Fibroblast of skin of left quadriceps (primary cell): ENCODE measurements at places on chromosomes 7 and 10.

DNA sequence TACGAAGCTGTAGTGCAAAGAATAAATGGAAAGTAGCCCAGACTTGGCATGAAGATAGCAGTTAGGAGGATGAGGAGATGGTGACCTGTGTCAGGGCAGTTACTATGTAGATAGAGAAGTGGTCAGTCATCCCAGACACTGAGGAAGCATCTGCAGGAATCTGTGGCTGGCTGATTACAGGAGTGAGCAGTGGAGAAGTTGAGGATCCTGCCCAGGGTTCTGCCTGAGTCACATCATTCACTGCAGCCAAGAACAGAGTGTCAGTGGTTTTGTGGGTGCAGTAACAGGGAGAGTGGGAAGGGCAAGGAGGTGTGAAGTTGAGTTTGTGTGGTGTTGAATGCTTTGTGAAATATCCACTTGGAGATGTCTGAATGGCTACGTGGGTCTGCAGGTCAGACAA lies 676.4 kb upstream of the NRP1 start:
- no peak for DNase-seq

DNA sequence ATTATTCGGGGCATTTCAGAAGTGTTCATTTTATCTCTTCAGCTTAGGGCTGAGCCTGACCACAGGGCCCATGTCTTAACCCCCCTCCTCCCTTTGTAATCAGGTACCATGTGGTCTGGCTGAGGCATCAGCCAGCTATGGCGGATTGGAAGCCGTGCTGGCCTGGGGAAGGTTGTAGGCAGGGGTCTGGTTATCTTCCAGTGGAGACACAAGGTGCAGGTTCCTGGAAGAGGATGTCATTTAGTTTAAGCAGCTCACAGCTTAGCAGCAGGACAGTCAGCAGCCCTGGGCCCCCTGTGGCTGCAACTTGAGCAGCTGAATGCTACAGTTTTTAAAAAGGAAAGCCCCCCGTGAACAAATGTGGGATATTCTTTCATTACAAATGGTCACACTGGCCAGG lies 22.1 kb downstream of the BAG3 start:
- DNase-seq, result no peak

DNA sequence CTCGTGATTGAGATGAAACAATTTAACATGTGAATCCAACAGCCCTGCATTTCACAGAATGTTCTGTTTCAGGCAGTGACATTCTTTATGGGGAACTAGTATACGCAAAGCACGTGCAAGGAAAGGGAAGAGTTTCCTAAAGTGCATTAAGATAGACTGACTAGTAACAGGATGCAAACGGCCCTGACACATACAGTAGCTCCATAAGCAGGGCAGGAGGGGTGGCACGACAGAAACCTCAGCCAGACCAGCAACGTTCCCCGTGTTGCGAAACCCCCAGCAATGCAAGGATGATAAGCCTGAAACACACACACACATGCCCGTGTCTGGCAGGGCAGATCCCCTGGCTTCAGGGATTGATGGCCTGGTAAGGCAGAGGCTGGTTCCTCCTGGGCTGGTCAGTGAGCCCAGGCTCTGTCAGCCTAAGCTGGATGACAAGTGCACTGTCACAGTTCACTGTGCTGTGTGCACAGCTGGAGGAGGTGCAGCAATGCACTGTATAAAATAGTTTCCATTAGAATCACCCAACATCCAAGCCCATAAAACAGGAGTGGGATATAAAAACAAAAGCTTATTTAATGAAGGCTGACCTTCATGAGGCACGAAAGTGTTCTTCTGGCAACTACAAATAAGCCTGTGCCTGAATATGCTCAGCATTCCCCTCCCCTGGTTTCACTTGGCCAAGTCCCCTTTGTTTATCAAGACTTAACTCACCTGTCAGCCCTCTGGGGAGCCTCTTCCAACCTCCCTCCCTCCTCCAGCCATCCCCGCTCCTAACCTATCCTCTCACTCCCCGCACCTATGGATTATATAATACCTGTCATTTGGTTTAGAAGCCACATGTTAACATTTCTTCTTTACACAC lies 88.8 kb downstream of the GSAP start:
- peak; percentile 40 for DNase-seq

DNA sequence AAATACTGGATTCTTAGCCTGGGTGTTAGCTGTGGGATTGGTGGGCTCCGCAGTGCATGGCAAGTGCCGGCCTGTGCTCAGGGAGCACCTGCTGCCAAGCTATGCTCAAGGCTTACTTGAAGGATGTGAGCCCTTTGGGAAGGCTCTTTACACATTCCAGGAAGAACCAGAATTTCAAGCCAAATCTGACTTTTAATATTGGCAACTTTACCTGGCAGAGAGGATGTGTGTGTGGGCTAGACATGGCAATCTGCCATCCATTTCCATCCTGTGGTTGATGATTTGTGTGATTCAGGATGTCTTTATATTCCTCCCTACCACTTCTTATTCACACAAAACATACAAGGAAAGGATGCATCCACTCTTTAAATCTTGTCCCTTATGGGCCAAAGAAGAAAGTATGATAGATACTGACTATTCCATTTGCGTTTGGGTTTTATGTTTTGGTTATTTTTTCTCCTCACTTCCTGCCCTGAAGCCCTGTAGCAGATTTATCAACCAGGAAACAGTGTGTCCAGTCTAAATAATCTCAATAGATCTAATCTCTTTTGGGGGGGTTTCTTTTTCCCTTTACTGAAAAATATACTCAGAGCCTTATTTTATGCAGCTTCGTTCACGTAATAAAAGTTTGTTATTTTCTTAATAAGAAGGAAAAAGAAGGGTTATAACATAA lies 247.1 kb downstream of the COBL start:
- no peak for DNase-seq

DNA sequence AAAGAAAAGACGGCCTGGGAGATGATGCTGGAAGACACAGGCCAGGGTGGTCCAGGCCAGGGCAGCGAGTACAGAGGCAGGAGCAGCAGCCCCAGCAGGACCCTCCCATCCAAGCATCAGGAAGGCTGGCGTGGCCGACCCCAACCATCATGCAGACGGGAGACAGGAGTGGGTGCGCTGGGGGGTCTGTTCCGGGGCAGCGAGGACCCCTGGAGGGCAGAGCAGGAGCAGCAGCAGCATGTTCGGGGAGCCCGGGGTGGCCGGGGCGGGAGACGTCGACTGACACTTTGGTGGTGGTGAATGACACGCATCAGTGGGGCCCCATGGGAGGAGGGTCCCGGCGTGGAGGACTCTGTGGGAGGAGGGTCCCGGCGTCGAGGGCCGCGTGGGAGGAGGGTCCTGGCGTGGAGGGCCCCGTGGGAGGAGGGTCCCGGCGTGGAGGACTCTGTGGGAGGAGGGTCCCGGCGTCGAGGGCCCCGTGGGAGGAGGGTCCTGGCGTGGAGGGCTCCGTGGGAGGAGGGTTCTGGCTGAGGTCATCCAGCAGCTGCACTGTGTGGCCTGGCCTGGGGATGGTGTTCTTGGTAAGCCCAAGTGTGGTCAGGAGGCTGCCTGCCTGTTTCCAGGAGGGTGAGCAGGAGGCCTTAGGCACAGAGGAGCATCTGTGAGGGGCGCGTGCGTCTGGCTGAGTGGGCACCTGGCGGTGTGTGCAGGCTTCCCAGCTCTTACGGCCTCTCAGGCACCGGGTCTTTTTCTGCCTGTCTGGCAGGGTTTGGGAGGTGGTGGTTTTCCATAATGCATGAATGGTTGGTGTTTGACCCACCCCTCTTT lies 38.9 kb downstream of the FAM20C start:
- no peak for DNase-seq

- DNase-seq, result no peak
Measured at GRCh38 chr7:131124001-131124629, 203.6 kb upstream of the MKLN1 start.

- no peak for DNase-seq
Measured at GRCh38 chr7:24611130-24611529, 37.9 kb downstream of the PALS2 start.

DNA sequence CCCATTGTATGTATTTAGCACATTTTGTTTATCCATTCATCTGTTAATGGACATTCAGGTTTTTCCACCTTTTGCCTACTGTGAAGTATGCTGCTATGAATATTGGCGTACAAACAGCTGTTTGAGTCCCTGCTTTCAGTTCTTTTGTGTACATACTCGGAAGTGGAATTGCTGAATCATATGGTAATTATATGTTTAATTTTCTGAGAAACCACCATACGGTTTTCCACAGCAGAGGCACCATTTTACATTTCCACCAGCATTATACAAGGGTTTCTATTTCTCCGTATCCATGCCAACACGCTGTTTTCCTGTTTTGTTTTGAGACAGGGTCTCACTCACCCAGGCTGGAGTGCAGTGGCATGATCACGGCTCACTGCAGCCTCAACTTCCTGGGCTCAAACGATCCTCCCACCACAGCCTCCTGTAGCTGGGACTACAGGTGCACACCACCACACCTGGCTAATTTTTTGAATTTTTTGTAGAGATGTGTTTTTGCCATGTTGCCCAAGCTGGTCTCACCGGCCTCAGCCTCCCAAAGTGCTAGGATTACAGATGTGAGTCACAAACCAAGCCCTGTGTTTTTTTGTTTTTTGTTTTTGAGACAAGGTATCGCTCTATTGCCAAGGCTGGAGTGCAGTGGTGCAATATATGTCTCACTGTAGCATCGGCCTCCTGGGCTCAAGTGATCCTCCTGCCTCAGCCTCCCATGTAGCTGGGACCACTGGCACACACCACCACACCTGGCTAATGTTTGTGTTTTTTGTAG lies 22.1 kb upstream of the FBXW4 start:
- no peak for DNase-seq

DNA sequence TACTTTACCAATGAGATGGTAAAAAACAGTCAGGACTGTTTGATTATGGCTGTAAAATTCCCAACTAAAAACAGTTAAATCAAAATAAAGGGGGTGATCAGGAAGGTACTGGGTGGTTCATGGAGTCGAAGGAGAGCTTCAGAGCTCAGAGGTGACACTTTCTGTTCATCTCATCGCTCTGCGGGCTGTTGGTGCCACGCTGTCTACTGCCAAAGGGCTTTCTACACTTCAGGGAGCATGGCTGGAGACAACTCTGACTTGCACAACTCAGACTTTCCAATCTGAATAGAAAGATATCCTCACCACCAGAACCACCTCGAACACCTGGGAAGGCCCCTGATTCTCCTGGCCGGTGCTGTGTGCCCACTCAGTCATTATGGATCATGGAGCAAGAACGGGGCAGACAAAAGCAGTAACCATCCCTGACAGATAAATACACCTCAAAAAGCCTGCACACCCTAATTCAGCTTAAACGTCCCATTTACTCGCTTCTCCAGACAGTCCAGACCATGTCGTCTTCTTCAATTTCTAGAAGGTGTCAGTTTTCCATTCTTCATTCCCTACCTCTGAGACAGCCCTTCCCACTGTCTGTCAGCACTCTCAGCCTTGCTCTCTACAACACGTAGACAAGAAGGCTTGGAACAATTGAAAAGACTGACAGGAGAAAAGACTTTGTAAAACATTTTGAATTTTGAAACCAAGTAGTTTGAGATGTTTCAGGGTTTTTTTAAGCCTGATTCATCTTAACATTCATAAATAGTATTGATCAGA lies 348.7 kb upstream of the NFE2L3 start:
- no peak for DNase-seq

DNA sequence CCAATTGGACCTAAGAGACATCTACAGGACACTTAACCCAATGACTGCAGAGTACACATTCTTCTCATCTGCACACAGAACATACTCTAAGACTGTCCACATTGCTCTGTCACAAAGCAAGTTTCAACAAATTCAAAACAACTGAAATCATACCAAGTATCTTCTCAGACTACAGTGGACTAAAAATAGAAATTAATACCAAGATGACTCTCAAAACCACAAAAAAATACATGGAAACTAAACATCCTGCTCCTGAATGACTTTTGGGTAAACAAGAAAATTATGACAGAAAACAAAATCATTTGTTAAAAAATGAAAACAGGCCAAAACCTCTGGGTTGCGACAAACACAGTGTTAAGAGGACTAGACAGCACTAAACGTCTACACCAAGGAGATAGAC lies 24.5 kb downstream of the SNX13 start:
- no peak for DNase-seq

DNA sequence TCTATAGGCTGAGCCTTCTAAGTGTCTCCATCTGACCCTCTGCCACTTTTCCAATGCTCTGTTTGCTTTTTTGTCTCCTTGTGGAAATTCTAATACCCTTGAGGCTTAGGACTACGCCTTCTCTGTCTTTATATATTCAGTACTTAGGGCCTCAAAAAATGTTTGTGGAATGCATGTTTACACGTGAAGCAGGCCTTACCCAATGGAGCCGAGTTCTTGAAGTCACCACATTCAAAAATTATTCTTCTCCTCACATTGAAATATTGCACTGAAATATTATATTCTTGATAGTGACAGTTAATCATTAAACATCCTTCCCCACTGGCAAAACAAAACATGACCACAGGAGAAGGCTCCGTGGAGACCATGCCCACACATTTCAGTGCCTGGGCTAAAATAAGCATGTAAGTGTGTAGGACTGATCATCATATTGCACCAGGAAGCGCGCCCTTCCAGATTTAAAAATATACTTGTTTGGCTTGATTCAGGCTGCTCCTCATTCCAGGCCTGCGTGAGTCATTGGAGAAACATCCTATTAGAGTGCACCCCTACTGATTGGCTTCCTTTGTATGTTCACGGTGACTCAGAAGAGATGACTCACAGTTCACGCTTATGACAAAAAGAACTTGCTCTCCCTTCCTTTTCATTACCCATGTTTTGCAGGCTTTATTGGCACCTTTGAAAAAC lies 307.4 kb upstream of the AOAH start:
- DNase-seq, result peak; percentile 99

- no peak for DNase-seq
Measured at GRCh38 chr10:47363781-47364180, 15.6 kb downstream of the RBP3 start.

DNA sequence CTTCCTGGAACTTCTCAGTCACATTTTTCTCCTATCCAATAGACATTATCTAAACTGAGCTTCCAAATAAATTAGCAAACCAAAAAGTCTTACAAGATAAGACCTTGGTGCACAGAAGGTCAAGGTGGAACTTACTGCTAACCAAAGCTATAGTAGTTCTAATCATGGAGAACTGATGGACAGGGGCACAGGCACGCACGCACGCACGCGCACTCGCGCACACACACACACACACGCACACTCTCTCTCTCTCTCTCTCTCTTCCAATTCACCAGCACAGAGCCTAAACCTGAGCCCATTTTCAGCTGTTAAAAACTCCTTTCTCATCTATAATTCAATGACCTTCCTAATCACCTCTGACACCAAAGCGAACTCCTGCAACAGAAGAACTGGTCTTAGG lies 7.5 kb downstream of the FGFR2 start:
- no peak for DNase-seq

- no peak for DNase-seq
Measured at GRCh38 chr7:2196381-2197378, 36.1 kb downstream of the MAD1L1 start.

DNA sequence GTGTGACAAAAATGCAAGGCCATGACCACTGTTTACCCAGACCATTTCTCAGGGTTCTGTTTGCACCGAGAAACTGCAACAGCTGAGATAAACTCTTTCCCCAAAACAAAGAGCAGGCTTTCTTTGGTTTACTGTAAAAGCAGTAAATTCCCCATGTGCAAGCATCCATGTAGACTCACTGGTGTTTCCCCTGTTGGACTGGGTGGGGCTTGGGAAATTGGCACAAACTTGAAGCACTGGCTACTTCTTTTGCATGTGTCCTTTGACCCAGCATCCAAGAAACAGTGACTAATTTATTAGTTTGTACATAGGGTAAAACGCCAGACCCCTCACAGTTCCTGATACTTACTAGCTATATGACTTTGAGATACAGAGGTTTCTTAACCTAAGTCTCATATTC lies 12.3 kb downstream of the IQUB start:
- no peak for DNase-seq
